Stimulated activated CD8-positive, alpha-beta memory T cell treated with anti-CD3 and anti-CD28 coated beads, Interleukin-4, amount 100 ng/mL, for 4 hours (primary cell): ENCODE measurements at places on chromosomes 6 and 20.

DNA sequence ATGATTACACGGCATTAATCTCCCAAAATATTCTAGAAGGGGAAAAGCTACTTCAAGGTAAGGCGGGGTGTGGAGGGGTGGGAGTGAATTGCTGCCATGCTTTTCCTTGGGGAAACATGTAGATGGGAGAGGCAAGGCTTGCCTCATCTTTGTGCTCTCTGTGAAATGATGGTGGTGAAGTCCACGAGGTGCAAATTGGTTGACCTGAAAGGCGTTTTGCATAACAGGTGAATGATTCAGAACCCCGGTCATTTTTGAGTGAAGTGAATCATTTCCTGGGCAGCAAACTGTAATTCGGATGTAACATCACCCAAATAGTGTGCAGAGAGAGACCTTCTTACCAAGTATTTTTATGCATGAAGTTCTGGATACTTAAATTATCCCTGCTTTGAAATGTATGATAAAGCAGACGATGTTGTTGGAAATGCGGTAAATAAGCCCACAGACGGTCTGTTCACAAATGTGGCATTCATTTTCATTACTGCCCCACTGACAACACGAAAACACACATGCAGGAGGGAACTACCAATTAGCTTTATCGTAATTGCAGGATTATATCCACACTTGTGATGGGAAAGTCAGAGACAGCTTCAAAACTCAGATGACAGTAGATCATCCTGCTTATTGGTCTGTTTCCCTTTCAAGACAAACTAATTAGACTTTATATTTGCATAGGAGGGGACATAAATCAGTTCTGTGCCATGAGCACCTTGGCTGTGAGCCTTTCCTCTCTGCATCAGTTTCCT lies 3.0 kb downstream of the CDH4 start:
- no peak for DNase-seq

GRCh38 chr20:61797200-61797599 lies 268.5 kb downstream of the TAF4 start:
- no peak for DNase-seq

- DNase-seq, result no peak
Observed at GRCh38 chr6:144305985-144306384, 20.9 kb downstream of the UTRN start.

- no peak for DNase-seq
Observed at GRCh38 chr6:83183082-83183828, 9.8 kb downstream of the PGM3 start.

DNA sequence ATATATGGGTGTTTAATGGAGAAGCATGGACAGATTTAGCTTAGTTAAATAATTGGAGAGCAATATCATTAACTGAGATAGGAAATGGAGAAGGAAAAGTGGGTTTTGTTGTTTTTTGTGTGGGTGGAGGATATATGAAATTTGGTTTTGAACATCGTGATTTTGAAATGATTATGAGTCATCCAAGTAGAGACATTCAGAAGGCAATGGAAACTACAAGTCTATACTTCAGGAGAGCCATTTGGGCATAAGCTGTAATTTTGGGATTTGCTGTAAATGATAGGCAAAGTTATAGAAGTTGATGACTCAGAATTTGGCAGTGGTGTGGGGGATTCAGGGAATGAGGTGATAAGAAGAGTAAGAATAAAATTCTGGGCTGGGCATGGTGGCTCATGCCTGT lies 27.4 kb upstream of the FAM135A start:
- no peak for DNase-seq

GRCh38 chr20:11379257-11380011 lies 538.3 kb upstream of the BTBD3 start:
- DNase-seq, result no peak

DNA sequence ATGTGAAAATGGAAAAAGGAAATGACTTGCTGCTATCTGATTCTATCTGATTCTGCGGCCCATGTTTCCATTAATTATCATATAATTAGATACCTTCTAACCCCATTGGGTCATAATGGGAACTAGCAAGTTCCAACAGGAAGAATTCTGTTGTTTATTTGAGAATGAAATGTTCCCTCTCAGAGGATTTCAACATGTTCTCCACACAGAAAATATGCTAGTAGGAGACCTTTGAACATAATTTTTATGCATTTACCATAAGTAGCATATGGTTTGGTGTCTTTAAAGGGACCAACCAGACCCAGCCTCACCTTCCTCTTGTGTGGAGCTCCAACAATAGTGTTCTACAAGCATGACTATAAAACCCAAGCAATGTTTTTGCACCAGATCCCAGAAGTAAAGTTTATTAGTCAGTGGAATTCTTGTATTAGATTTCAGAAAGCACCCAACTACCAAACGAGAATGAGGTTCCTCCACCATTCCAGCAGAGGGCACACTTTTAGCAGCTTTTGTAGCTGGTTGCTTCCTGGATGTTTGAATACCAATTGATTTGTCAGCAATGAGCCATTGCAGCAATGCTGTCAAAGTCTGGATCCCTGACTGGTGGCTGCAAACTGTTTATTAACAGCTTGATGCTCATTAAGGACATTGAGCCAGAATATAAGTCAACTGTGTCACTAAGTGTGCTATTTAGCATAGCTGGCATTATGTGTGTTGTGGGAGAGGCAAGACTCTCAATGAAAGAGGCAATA lies 143.6 kb upstream of the GJE1 start:
- DNase-seq, result peak; percentile 3

- no peak for DNase-seq
Observed at GRCh38 chr6:156474507-156475120, 302.6 kb upstream of the ARID1B start.

DNA sequence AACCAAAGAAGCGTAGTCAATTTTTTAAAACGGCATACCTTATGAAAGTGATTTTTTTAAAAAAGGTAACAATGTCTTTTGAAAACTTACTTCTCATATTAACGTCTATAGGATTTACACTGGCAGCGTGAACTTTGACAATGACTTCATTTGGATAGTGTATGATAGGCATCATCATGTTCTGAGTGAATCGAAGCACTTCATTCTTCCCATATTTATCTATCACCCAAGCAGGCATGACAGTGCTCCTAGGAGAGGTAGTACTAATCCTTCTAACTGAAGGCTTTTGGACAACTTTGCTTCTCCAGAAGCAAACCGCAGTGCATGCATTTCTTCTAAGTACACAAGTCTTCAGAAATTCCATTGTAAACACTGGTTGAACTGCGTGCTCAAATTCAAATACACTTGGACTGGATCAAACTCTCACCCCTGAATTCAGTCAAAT lies 618 bp downstream of the RTN4IP1 start:
- no peak for DNase-seq

GRCh38 chr6:77666846-77667245 lies 14.0 kb downstream of the MEI4 start:
- no peak for DNase-seq

GRCh38 chr6:45759472-45759810 lies 256.2 kb downstream of the CLIC5 start:
- DNase-seq, result no peak

DNA sequence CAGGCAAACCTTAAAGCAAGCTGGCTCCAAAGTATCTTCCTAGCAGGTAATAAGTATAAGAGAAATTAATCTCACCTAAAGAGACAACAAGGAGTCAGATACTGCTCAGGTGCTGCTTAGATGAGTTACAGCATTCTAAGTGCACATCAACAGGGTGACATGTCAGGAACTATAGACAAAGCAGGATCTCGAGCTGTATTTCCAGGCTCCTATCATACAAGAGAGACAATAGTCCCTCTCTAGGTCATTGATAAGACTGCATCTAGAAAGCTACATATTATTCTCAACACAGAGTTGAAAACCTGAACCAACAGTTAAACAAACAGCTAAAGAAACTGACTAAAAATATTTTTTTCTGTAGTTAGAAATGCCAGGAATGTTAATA lies 3.9 kb downstream of the PTPRK start:
- no peak for DNase-seq

GRCh38 chr6:104639668-104640067 lies 220.1 kb downstream of the HACE1 start:
- no peak for DNase-seq

GRCh38 chr20:37407573-37408002 lies 61.6 kb downstream of the SRC start:
- no peak for DNase-seq

GRCh38 chr6:108363889-108364313 lies 69.0 kb downstream of the AFG1L start:
- DNase-seq, result no peak

DNA sequence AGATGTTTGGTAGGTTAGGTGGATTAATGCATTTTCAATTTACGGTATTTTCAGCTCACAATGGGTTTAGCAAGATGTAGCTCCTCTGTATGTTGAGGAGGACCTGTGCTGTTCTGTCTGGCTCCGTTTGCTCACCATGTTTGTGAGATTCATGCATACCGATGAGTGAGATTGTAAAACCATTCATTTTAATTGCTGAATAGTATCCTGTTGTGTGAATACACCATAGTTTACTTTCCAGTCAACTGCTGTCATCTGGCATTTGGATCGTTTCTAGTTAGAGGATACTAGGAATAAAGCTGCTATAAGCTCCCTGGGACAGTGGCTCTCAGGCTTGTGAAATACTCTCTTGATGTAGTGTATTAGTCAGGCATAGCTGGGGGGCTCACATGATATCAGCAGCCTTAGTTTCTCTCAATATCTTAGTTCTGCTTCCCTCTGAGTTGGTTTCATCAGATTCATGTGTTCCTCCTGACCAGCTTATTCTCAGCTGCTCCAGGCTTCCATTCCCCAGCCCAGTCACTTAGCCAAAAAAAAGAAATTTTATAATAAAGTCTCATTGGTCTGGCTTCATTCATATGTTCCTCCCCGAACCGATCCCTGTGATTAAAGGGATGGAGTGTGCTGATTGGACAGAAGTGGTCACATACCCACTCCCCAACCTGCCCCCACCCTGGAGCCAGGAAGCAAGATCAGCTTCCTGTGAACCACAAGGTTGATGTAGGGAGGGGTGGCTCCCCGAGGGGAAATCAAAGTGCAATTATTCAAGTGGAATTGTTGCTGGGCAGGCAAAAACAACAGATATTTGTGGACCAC lies 10.9 kb upstream of the B4GALT5 start:
- no peak for DNase-seq

GRCh38 chr6:20474874-20475542 lies 59.2 kb upstream of the CDKAL1 start:
- no peak for DNase-seq

DNA sequence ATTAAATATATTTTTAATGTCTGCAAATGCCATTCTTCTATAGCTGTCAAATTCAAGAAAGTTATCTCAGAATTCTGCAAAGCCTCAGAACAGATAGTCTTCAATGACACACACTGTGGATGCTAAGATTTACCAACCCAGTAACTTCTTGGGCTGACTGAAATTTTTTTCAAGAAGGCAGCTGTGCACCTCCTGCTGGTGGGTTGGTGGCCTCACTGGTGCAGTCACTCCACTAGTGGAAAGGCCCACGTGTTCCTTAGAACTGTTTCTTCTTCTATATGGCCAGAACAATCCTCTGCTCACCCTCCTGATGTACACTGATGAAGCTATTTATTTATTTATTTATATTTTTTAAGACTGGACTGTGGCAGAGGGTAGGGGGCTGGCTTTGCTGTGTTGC lies 28.1 kb upstream of the MTCL3 start:
- DNase-seq, result no peak

DNA sequence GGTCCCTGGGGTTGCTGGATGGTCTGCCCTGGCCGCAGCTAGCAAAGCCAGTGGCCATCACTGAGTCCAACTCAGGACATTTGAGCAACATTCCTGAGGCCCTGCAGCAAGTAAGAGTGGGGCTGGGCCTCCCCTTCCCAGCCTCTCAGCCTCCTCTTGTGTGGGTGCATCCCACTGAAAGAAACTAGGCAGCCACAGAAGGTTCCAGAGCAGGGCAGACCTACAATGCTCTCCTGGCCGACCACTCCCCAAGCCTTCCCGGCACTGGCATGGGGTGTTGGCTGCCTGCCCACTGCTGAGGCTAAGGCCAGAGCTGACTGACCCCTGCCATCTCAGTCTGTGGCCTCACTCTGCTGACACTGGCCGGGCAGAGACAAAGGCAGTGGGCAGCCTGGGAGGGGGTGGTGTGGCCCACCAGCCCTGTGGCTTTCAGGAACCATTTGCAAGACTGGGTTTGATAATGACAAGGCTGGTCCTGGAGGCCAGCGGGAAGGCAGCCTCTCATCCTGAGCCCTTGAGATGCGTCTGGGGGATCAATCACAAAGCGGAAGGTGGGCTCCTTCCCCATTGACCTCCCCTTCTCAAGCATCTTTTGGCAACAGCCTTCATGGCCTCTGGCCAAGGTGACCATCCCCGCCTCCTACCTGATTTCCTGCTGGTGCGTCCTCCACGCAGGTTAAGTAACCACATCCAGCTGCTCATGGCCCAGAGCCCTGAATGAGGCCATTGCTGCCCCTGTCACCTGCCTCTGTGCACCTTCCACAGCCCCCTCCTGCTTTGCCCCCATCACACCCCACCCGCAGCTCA lies 9.6 kb downstream of the DLGAP4 start:
- no peak for DNase-seq

GRCh38 chr6:76035713-76036112 lies 36.7 kb downstream of the IMPG1 start:
- no peak for DNase-seq

DNA sequence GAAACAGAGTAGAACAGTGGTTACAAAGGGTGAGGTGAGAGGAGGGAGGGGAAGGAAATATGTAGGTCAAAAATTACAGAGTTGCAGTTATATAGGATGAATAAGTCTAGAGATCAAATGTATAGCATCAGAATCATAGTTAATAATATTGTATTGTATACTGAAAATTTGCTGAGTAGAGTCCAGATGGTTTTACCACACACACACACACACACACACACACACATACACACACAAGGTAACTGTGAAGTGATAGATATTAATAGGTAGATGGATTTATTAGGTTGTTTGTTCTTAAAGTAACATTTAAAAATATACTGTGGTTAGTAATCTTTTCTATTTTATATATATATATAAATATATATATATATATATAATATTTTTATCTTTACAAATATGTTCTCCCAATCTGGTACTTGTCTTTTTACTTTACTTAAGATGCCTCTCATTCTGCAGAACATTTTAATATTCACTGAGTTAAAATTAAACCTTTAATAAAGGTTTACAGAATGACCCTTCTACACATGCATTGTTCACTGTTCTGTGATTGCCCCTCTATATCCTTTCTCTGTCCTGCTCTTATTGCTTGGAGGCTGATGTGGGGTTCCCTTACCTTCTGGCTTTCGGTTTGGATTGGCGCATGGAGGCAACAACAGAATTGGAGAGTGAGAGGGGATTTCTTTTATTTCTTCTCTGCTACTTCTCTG lies 408 bp downstream of the PTCHD4 start:
- DNase-seq, result no peak

GRCh38 chr20:44264287-44264686 lies 17.2 kb downstream of the GDAP1L1 start:
- no peak for DNase-seq

GRCh38 chr20:47108994-47109393 lies 214.4 kb downstream of the EYA2 start:
- DNase-seq, result no peak

GRCh38 chr6:127606131-127606562 lies 29.2 kb downstream of the C6orf58 start:
- DNase-seq, result no peak
